ENCODE measurements at places on chromosomes 16 and 17. TPM values are rescaled to one million over a fixed set of nuclear protein-coding genes. Genes with fewer than 3 reads are reported as not detected.
A peak's percentile ranks its signal among the peaks of the same experiment; 100 is the strongest.

- H3K4me1 ChIP-seq: peaks cover 13% of the 10 kb centered on the region
- H3K27ac ChIP-seq: no peak overlapping the region
- peak overlapping the region; percentile 28 for H3K4me3 ChIP-seq
- H3K36me3 ChIP-seq: no peaks in the 10 kb centered on the region
Measured at GRCh38 chr16:24609740-24610415, 70.5 kb downstream of the RBBP6 start.

The RDM1 gene
- not detected for total RNA-seq

GRCh38 chr16:86107215-86107825 is 208.4 kb downstream of the IRF8 start:
- peaks cover 18% of the 10 kb centered on the region for H3K27me3 ChIP-seq
- no peak overlapping the region for H3K4me3 ChIP-seq
- peak; percentile 29 for DNase-seq
- H3K27ac ChIP-seq: no peak overlapping the region

DNA sequence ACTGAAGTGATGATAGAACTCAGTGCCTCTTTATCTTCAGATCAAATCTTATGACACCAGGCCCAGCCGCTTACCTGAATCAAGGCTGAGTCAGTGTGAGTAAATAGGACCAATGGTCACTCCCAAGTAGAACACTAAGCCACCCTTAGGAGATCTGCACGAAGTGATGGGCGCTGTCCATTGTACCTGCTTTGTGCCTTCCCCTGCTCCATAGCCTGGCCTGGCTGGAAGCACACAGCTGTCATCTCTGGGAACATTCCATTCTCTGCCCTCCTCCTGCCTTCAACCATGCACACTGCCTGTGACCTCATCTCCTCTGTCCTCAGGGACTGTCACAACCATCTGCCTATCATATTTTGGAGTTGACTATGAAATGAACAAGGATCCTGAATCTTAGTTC is 279.5 kb upstream of the ASIC2 start:
- no peaks in the 10 kb centered on the region for H3K4me1 ChIP-seq
- H3K27me3 ChIP-seq: peaks cover 2% of the 10 kb centered on the region
- H3K27ac ChIP-seq: no peak overlapping the region

- H3K27me3 ChIP-seq: no peaks in the 10 kb centered on the region
- no peak for DNase-seq
- peaks cover 40% of the 10 kb centered on the region for H3K36me3 ChIP-seq
Measured at GRCh38 chr17:21174713-21175112, 39.2 kb downstream of the TMEM11 start.

The MEFV gene
- total RNA-seq: 0.17 TPM

DNA sequence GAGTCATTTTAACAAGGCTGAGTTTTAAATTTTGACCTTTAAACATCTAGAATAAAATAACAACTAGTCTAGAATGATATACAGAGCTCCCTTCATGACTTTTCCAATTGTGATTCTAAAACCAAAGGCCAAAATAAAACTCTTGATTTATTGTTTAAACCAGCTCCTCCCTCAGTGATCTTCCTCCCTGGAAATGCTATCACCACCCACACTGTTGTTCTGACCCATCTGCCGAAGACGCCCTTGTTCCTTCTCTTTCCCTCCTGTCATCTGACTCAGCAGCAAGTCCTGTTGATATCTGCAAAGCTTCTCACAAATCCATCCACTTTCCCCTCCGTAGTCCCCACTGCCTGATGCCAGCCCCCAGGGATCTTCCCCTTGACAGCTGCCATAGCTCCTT is 231.6 kb upstream of the DYNLRB2 start:
- H3K27ac ChIP-seq: no peak overlapping the region
- no peaks in the 10 kb centered on the region for H3K36me3 ChIP-seq
- H3K4me1 ChIP-seq: no peaks in the 10 kb centered on the region
- no peak overlapping the region for H3K4me3 ChIP-seq
- DNase-seq: no peak

DNA sequence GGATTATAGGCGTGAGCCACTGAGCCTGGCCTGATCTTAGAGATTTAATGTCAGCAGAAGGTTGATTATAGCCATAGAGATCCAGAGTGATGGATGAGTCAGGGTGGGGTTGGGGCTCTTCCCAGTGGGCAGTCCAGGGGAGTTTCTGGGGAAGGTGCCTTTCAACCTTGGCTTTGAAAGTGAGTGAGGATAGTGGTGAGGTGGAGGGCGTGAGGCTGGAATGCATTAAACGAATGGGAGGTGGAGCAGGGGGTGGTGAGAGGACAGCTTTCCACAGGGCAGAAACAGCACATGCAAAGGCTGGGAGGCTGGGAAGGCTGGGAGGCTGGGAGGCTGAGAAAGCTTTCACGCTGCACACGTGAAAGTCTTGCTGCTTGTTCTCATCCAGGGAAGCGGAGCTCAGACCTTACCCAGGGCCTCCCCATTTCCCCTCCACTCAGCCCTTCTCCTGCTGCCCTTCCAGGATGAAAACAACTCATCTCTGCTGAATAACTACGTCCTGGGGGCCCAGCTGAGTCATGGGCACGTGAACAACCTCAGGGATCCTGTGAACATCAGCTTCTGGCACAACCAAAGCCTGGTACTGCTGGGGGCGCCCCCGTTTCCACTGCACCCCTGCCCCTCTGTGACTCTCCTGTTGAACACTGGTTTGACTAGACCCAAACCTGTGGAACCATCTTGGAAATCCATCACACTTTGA is 22.3 kb downstream of the ADGRG5 start:
- no peak overlapping the region for H3K4me3 ChIP-seq
- H3K4me1 ChIP-seq: no peaks in the 10 kb centered on the region
- H3K27me3 ChIP-seq: peaks cover 19% of the 10 kb centered on the region
- no peak for DNase-seq

- no peak overlapping the region for H3K4me3 ChIP-seq
- H3K27ac ChIP-seq: no peak overlapping the region
- H3K27me3 ChIP-seq: peaks cover 26% of the 10 kb centered on the region
- peaks cover 42% of the 10 kb centered on the region for H3K4me1 ChIP-seq
- no peaks in the 10 kb centered on the region for H3K36me3 ChIP-seq
- no peak for DNase-seq
Measured at GRCh38 chr16:84292011-84292410, 2.7 kb upstream of the WFDC1 start.

- H3K27me3 ChIP-seq: no peaks in the 10 kb centered on the region
- no peak overlapping the region for H3K4me3 ChIP-seq
- H3K36me3 ChIP-seq: no peaks in the 10 kb centered on the region
- H3K4me1 ChIP-seq: peaks cover 15% of the 10 kb centered on the region
Measured at GRCh38 chr17:17676752-17677151, 4.5 kb upstream of the RAI1 start.

GRCh38 chr16:12958366-12958765 is 57.0 kb downstream of the SHISA9 start:
- no peaks in the 10 kb centered on the region for H3K4me1 ChIP-seq
- no peak overlapping the region for H3K27ac ChIP-seq
- H3K4me3 ChIP-seq: no peak overlapping the region
- no peaks in the 10 kb centered on the region for H3K36me3 ChIP-seq

DNA sequence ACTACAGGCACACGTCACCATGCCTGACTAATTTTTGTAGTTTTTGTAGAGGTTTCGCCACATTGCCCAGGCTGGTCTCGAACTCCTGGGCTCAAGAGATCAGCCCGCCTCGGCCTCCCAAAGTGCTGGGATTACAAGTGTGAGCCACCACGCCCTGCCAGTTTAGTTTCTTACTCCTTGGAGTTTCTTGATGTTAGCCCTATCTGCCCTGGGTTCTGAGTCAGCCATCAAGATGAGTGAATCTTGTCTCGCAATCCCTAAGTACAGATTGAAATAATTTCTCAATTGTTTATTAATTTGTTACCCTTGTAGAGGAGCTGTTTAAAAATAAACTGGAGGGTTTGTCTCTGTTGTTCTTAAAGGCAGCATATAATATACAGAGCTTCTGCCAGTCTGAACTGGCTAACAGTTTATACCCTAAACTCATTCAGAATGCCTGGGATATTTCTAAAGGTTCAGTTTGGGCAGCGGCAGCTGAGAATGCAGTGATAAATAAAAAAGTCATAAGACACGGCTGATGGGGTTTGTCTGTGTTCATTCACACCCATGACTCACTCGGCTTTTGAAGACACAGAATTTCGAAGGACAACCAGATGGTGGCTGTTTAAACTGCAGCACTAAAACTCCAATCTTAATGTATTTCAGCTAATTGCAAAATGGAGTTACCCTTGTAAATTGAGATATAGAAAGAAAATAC is 39.6 kb downstream of the GPRC5B start:
- peak overlapping the region; percentile 2 for H3K27ac ChIP-seq
- H3K27me3 ChIP-seq: no peaks in the 10 kb centered on the region
- no peak for DNase-seq
- no peaks in the 10 kb centered on the region for H3K4me1 ChIP-seq
- no peak overlapping the region for H3K4me3 ChIP-seq
- H3K36me3 ChIP-seq: no peaks in the 10 kb centered on the region

The TEN1 gene
- total RNA-seq: 43.6 TPM

The GPATCH8 gene
- total RNA-seq: 44.9 TPM
